CD4-positive, alpha-beta T cell treated with Interleukin-4 for 1 hour (primary cell): ENCODE measurements at places on chromosomes 13 and 19.

- no peak for DNase-seq
These were observed 566 bp downstream of the HMG20B start for GRCh38 chr19:3573162-3573857.

GRCh38 chr13:78420814-78421213, 182.5 kb downstream of the POU4F1 start:
- no peak for DNase-seq

DNA sequence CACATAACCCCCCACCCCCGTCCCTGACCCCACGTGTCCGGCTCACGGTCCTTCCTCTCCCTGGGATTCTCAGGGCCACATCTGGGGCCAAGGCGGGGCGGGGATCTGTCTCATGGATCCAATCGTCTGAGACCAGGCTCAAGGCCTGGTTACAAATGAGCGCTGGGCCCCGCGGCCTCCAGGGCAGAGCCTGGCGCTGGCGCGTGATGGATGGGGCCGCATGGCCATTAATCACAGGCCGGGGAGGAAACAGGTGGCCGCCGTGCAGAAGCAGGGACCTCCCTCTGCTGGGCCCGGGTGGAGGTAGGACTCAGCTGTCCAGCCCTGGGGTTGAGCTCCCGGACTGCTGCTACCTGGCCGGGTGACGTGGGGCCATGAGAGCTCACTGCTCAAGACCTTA, 5.8 kb upstream of the TLE5 start:
- no peak for DNase-seq

DNA sequence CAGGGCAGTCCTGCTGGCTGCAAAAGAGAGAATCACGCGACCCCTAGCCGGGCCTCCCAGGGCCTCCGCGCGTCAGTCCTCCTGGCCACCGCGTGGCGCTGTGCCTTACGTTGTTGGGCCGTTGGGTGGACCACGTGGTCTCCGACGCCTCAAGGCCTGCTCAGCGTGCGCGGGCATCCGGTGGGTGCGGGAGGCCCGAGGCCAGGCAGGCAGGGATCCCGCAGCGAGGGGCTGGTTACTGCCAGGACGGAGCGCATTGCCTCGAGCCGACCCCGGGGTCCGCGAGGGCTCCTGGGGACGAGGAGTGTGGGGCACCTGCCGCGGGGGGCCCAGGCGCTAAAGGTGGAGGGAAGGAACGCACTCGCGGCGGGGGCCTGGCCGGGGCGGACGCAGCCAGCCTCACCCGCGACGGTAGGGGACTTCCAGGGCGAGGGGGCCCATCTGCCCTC, at the start of gene TDRD12:
TDRD12 (plus strand) TSS at position 157 of the 449 bp plus-strand sequence. CDS start 306 bp downstream, outside the sequence.
- DNase-seq: no peak

GRCh38 chr19:310141-310651, 19.0 kb upstream of the PLPP2 start:
- DNase-seq: no peak

DNA sequence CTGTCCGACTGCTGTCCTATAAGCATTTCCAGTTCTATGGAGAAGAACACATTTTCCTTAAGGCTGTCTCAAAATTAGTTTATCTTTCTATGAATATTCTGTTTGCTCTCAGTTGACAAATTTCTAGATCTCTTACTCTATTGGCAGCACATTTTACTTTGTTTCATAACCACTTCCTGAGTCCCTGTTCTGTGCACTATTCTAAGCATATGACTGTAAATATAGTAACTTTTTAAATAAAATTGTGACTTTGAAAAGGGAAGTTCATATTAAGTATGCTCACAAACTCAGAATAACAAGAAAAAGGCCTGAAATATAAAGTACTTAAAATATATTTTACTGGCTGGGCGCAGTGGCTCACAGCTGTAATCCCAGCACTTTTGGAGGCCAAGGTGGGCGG, 56.5 kb upstream of the HTR2A start:
- no peak for DNase-seq

GRCh38 chr19:46493236-46494145, 2.2 kb downstream of the PNMA8B start:
- peak; percentile 20 for DNase-seq

DNA sequence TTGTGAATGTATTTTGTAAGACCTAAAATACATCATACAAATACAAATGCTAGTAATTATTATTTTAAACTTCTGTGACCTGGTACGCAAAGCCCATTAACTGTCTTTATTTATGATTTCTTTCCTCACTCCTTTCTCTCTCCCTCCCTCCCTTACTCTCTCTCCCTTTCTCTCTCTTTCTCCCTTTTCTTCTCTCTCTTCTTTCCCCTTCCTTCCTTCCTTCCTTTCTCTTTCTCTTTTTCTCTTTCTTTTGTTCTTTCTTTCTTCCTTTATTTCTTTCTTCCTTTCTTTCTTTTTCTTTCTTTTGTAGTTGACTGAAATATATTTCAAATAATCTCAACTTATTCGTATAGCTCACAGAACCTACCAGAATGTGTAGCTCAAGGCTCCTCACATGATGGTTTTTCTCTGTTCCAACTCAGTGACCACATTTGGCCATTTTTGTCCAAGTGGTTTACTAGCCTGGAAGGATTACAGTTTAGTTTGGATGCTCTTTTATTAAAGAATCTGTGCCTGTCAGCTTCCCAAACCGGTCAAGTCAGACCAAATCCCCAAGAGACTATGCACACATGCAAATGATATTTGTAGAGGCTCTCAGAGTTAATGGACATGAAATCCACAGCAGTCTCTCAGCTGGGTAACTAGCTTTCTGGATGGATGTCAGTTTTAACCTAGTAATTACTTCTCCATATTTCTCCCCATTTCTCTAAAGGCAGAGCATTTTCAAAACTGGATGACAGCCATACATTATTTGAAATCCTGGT, 71.7 kb downstream of the POSTN start:
- no peak for DNase-seq

DNA sequence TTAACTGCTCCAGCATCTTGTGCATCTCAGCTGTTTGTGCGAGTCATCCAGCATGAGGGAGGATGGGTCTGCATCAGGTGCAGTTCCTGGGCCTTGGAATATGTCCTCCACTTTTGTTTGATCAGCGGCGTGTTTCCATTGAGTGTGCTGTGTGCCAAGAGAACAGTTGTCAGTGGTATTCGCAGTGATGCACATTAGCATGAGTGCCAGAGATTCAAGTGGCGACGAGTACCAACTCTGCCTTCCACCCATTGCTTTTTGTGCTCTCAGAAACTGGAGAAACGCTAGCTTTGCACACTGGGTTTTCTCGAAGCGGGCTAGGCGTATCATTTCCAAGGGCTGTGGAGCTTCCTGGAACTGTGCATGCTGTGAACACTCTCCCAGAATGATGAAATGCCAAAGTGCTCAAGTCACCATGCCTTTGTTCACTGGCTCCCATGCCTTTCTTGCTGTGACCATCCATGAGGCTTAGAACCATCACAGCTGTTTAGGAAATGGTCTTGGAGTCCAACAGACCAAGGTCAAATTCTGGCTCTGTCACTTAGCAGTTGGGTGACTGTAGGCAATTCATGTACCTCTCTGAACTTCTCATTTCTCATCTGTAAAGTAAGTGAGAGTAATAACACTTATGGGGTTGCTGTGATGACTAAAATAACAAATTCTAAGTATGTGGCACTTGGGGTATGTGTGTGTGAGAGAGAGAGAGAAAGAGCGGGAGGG, 18.4 kb downstream of the LRCH1 start:
- no peak for DNase-seq

DNA sequence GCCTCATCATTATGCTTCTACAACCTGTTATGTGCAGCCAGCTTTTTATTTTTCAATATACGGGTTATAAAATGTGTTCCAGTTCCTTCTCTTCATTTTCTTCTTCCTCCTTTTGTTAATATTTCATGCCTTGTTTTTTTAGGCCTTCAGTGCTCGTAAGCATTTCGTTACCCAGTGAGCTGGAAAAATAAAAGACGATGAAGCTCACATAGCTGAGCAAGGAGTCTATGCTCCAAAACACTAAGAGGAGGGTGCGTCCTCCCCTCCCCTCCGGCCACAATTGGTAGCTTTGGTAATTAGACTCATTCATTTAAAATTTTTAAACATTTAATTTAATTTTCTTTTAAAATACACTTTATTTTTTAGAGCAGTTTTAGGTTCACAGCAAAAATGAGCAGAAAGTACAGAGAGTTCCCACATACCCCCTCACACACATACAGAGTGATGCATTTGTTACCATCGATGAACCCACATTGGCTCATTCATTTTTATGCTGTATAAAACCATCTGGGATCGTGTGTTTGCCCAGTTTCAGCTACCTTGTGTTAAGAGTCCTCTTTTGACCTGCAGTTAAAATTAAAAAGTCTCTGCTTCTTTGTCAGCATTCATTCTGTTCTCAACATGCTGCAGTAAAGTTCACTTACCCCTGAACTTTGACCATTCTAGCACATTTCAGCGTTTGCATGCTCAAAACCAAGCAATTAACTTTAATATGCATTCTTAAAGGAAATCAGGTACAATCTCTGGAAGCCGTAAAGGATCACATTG, 223.9 kb downstream of the LACC1 start:
- no peak for DNase-seq

DNA sequence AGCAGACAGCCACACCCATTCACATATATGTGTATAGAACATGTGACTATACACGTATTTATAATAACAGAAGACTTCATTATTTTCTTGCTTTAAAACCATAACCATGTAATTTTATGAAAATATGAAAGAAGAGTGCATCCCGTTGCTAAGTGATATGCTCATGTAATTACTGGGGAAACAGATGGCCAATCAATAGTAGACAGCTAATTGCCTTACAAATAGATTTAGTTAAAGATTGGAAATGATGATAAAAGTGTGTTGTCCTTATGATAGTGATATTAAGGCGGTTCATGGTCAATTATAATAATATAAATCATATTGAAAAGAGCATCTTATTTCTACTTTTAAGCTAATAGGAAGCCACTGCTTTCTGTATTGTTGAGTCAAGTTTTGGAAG, 95.9 kb downstream of the RFC3 start:
- no peak for DNase-seq

DNA sequence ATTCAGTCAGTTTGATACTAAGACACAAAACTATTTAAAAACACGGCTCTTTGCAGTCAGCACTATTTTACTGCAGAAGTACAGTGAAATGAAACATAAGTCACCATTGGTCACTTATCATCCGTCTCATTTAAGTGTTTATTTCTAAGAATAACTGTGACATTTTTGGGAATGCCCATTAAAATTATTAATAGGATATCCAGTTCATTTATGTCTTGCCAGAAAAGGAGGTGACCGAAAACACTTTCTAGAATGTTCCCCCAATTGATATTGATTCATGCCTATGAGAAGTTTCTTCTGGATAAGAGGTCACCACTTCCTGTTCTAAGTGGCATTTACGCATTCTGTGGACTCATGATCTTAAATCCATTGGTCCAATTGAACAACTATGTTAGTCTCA, 477.3 kb downstream of the LIG4 start:
- DNase-seq: no peak

- DNase-seq: no peak
These were observed 840.2 kb downstream of the UQCRFS1 start for GRCh38 chr19:28372576-28373247.

DNA sequence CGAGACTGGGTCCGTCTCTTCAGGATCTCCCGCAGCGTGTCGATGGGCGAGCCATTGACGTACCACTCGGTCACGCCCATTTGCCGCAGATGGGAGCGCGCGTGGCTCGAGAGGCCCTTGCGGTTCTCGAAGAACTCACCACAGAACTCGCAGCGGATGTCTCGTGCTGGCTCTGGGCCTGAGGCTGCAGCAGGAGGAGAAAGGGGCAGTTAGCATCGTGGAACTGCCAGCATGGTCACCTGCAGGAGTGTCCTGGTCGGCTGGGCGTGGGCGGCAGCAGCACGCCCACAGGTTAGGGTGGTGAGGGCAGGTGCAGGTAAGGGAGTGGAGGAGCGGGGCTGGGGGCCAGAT, 8.5 kb upstream of the AKAP8L start:
- DNase-seq: no peak

- no peak for DNase-seq
These were observed 106.8 kb downstream of the NHLRC3 start for GRCh38 chr13:39144941-39145533.

GRCh38 chr13:94416454-94417080, 62.9 kb downstream of the DCT start:
- DNase-seq: no peak

- no peak for DNase-seq
These were observed 57.2 kb downstream of the WASF3 start for GRCh38 chr13:26614721-26615120.

DNA sequence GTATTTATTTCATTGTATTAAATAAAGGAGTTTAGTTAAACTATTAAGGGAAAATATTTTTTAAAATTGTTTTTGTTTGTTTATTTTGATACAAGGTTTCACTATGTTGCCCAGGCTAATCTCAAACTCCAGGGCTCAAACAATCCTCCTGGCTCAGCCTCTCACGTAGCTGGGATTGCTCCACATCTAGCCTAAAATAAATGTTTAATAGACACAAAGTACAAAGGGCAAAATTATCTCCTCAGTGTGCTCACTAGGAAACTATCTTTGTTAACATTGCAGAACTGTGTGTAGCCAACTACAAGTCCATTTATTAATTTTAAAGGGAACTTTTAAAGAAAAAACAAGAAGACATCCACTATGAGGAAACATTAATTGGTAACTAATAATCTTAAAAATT, 207.2 kb upstream of the PCDH17 start:
- no peak for DNase-seq

- DNase-seq: no peak
These were observed at the start of gene MAMSTR for GRCh38 chr19:48719263-48720171. Gene MAMSTR, minus strand, starts transcription at chr19:48719725. Its CDS starts 694 bp downstream, at chr19:48719031.

DNA sequence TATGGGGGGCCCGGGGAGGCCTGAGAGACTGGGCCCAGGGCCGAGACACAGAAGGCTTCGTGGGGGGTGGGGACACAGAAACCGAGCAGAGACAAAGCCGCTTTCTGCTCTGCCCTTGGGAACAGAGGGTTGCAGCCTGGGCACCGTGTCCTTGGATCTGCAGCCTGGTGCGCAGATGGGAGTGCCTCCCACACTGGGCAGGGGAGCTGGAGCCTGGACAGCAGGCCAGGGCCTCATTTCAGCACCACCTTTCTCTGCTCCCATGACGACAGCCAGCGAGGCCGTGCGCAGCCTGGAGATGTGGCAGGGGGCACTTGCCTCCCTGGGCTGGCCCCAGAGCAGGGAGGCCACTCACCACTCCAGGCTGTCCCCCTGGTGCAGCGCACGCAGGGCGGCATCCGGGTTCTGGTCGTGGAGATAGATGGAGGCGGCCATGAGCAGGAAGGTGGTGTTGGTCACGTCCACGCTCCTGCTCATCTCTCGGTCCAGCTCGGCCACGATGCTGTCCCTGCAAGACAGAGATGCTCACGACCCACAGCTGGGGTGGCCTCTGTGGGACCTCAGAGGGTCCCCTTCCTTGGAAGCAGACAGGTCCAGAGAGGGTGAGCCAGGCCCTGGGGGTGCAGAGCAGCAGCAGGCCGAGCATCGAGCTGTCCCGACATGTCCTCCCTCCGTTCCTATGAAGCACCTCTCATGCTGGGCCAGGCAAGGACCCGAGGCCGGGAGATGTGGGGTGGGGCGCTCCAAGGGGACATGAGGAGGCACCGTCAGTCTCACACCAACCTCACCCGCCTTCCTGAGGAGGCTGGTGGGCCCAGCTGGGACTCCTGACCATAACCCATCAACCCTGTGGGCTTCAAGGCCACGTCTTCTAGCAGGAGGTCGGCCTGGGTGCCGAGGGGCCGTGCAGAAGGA, 10.9 kb upstream of the CERS1 start:
- no peak for DNase-seq

GRCh38 chr13:31731921-31732320, 7.4 kb upstream of the RXFP2 start:
- no peak for DNase-seq
